NAMALWA (cell line): ENCODE measurements at places on chromosomes 12 and 14.

- no peak for DNase-seq
Measured at GRCh38 chr12:109645194-109645593, 68.4 kb upstream of the FAM222A start.

DNA sequence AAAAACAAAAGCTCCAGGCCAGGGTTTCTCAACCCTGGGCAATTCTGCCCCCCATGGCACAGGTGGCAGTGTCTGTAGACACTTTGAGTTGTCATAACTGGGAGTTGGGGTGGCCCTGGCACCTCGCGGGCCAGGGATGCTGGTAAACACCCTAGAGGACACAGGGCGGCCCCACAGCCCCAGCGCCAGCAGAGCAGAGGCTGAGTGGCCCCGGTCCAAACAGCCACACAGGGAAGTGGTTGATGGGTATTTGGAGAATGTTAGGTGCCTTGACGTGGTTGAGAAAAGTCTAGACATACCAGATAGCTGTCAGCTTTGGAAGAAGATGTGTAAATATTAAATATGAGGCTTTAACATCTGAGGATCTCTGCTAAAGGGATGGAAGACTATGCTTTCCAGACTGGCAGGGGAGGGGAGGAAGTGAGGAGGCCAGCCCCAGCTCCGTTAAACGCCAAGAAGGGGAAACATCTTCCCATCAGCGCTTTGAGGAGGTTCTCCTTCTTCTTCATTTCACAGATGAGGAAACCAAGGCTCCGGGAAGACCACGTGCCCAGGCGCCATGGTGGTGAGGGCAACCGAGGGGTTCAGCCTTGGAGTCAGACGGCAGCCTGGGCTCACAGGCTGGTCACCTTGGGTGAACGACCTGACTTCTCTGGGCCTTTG lies 103.7 kb downstream of the SCARB1 start:
- DNase-seq, result no peak

- no peak for DNase-seq
Measured at GRCh38 chr14:38213001-38213400, 5.3 kb downstream of the SSTR1 start.

- no peak for DNase-seq
Measured at GRCh38 chr12:51480978-51481377, 56.3 kb downstream of the SLC4A8 start.

DNA sequence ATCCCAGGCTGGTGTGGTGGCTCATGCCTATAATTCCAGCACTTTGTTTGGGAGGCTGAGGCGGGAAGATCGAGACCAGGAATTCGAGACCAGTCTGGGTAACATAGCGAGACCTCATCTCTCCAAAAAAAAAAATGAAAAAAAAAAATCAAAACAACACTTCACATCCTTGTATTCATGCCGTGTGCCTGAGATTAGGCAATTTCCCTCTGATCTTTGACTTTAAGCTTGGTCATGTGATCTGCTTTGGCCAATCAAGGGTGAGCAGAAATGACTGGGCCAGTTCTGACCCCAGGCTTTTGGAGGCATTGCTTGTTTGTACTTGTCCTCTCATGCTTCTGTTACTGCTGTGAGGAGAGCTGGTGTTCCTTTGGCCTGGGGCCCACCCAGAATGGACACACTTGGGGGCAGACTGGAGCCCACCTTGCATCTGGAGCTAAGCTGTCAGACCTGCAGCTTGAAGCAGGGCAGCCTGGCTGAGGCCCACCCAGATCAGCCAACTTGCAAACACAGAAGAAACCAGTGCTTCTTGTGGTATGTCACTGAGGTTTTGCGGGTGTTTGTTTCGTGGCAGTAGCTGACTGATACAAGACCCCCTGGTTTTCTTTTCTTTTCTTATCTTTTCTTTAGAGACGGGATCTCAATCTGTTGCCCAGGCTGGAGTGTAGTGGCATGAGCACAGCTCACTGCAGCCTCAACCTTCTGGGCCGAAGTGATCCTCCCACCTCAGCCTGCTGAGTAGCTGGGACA lies 29.7 kb upstream of the TBX3 start:
- DNase-seq, result no peak

DNA sequence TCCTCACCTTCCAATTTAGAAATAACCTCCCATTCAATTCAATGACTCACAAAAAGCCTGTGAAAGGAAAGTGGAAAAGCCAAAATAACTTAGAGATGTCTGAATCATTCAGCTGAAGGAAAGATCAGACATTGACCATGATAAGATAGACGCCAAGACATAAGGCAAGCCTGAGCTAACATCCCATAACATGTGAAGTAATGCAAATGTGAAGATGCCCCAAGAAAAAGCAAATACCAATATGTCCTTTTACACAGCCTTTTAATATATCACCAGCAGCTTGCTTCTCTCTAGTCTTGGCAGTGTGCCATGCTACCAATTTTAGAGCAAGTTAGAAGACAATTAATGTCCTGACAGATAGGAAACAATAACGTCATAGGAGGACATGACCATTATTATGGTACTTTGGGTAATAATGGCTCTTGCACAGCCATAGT lies 2.4 kb upstream of the NUMB start:
- DNase-seq, result peak; percentile 23

DNA sequence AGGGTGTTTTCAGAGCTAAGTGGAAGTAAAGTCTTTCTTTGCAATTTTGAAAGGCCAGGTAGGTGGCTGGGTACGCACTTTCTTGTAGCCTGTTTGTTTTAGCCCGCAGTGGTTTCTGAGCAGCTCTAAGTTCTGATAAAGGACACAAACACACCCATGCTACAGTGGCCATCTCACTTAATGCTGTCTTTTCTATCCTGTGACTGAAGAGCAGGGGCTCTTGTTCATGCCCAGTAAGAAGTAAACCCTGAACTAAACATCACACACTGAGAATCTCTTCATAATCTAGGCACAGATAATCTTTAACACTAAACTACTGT lies 427.2 kb downstream of the RAD51B start:
- no peak for DNase-seq

DNA sequence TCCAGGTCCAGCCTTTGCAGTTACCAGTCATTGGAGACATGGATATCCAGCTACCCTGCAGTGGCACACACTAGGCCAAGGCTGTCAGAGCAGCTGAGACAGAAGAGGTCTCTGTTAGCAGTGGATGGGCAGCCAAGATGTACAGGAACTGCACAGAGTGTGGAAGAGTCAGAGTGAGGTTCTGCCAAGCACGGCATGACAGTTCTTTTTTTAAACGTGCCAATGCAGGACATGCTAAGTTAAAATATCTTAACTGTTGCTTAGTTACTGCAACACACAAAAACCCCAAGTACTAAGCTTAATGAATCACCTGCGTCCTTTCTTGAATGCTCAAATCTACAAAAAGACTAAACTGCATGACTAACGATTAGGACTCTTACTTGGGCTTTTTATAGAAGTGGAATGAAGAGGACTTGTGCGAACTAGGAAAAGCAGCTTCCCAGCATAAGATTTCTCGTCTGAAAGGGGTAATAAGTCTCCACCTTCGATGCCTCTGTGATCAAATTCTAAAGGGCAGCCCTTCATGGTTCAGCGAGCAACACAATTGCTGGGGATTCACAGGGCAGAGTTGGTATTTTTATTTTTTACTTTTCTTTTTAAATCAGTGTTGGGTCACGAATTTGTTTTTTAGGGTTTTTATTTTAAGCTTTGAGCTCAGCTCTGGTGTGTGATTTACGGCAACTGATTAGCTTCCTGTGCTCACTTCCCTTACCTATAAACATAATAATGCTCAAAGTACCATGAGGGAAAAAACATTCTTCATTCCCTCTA lies 20.6 kb downstream of the MAPK1IP1L start:
- DNase-seq, result peak; percentile 57

DNA sequence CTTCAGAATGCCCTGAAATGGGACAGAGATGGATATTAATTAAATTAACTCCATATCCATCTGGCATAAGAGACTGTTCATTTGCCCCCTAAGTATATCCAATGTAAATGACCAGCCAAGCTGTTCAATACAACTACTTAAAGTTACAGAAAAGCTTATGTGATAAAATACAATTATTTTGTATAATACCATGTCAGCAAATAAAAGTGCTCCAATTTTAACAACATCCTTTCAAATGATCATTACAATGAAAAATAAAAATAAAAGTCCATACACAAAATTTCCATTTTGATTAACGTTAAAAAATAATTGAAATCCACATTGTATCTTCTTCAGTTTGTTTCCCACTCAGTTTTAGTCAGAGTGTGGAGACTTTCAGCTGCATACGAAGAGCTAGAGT lies 5.7 kb downstream of the CLEC6A start:
- DNase-seq, result no peak

- peak; percentile 85 for DNase-seq
Measured at GRCh38 chr14:67618617-67619063, 1.1 kb upstream of the ARG2 start.

GRCh38 chr14:77613201-77613600 lies 3.2 kb downstream of the SPTLC2 start:
- no peak for DNase-seq
